Foreskin keratinocyte (primary cell): ENCODE measurements at places on chromosomes 1 and 21. TPM values are rescaled to one million over a fixed set of nuclear protein-coding genes. Genes with fewer than 3 reads are reported as not detected.

FAM72D gene
- total RNA-seq = 2.7 and 4.8 TPM in 2 replicates

- no peak for DNase-seq
Measured at GRCh38 chr1:72516264-72516663, 233.9 kb upstream of the NEGR1 start.

- no peak for DNase-seq
Measured at GRCh38 chr1:68798071-68798470, 301.2 kb upstream of the DEPDC1 start.

- DNase-seq = no peak
Measured at GRCh38 chr1:27931184-27931583, 3.6 kb upstream of the SMPDL3B start.

PDE9A gene
- total RNA-seq = 0.11 and 0.14 TPM in 2 replicates

DNA sequence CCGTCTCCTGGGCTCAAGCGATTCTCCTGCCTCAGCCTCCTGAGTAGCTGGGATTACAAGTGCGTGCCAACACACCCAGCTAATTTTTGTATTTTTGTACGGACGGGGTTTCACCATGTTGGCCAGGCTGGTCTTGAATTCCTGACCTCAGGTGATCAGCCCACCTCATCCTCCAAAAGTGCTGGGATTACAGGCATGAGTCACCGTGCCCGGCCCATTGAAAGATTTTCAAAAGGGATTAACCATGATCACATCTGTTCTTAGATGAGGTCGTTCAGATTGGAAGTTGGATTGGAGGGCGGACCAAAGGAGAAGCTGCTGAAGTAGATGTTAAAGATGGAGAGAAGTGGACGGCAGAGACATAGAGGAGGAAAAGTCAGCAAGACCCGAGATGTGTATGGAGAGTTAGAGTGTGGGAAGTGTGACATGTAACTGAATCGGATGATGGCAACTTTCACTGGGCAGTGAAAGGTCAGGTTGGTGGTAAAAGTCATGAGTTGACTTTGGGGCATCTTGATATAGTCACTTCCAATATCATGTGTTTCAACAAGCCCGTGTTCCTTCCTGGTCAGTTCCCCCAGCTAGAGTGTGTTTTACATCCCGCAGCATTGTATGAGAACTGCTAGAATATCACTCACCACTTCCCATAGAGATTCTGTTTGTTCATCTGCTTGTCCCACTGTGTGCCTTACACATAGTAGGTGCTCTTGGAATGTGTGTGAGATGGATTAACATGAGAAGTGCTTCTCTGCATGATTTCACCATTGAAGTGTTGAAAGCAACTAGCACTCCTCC is 54.4 kb upstream of the TINAGL1 start:
- DNase-seq = no peak

- DNase-seq = no peak
Measured at GRCh38 chr1:210687582-210688279, 359.0 kb downstream of the HHAT start.

C1orf185 gene
- total RNA-seq = not detected in 2 replicates

GRCh38 chr21:32197896-32198295 is 81.0 kb downstream of the MIS18A start:
- no peak for DNase-seq

SPRR4 gene
- total RNA-seq = 0.18 TPM in 1 of 2 replicates, not detected in the other

GRCh38 chr1:167984886-167985489 is 48.1 kb upstream of the MPC2 start:
- DNase-seq = peak; percentile 9

DNASE2B gene
- not detected in 2 replicates for total RNA-seq

APCS gene
- not detected in 2 replicates for total RNA-seq

TIAM1 gene
- total RNA-seq = 13.1 and 14.6 TPM in 2 replicates

- no peak for DNase-seq
Measured at GRCh38 chr1:156963621-156964020, 43.2 kb downstream of the LRRC71 start.

DNA sequence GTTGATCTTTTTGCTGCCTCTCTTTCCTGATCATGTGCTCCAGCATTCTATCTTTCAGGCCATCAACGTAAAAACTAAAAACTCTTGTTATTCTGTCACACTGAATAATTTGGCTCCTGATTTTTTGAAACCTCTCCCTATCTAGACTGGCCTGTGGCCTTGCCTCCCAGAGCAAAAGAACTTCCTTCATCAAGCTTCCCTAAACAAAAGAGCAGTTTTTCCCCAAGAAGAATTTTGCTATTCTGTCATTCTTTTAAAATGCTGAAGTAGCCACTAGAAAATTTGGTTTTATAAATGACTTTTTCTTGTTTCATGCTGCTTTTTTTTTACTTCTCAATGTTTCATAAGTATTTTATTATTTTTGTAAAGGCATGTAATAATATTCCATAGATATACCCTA is 37.1 kb upstream of the CR2 start:
- no peak for DNase-seq

FASLG gene
- total RNA-seq = not detected in 2 replicates

DNA sequence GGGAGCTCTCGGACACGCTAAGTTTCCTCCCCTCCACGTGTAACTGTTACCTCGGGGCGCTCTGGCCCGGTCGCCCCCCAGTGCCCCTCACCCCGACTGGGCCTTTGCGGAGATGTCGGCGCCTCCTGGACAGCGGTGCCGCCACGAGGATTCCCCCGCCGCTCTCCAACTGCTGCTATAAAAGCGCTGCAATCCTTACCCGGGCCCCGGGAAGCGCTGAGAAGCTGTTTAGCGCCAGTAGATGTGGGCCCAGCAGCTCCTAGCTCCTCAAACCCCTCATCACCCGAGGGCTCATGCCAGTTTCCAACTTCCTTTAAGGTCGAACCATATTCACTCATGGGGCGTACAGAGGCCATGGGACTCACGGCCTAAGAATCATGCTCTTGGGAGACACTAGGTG is 361 bp upstream of the LMX1A start:
- DNase-seq = no peak

FAM177B gene
- total RNA-seq = not detected in 2 replicates

VPS45 gene
- total RNA-seq = 24.8 and 28.3 TPM in 2 replicates

ENSA gene
- 123 and 144 TPM in 2 replicates for total RNA-seq

SYT14 gene
- 4.1 and 7.1 TPM in 2 replicates for total RNA-seq

CCDC27 gene
- not detected in 2 replicates for total RNA-seq

- no peak for DNase-seq
Measured at GRCh38 chr21:44529011-44529421, 11.0 kb downstream of the KRTAP10-1 start.

- DNase-seq = no peak
Measured at GRCh38 chr1:70247768-70248167, 26.6 kb downstream of the SRSF11 start.

DNA sequence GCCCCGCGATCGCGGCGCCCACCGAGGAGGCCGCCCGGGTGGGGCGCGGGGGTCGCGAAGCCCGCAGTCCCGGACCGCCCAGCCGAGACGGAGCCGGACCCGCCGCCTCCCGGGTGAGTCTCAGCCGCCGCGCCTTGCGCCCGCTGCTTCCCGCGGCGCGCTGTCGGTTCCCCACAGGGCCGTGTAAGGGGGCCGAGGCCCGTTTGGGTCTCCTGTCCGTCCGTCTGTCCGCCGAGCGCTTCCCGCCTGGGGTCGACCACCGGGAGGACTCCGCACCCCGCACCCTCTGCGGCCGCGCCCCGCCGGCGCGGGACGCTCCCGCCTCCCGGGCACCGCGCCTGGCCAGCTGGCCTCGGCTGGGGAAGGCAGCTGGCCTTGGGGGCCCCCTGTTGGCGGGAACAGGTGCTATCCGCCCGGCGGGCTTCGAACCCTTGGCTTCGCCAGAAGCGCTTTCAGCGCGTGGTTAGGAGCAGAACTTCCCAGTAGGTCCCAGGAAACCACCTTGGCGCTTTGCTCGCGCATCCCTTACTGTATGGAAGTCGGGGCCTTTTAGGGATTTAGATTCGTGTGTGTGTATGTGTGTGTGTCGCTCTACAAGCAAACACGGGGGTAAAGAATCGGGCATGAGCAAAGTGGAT is 414 bp downstream of the TMEM51 start:
- no peak for DNase-seq

GRCh38 chr1:200811704-200812103 is 61.1 kb upstream of the GPR25 start:
- no peak for DNase-seq
